ENCODE measurements at places on chromosomes 2 and 18.
A peak's percentile ranks its signal among the peaks of the same experiment; 100 is the strongest.

DNA sequence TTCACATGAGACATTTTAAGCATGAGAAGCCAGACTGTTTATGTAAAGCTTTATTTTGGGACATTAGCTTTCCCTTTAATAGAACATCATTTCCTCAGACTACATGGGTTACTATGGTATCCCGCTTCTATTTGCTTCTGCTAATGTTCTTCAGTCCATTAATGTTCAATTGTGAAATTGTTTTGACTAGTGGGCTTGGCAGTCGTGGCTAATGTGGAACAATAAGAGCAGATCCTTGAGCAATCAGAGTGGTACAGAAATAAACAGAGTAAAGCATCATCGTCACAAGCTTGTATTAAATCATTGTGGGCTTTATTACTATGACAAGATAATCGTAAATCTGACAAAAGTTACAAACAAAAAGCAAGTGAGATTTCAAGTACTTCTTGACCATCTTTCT, 60.2 kb downstream of the PDE1A start:
- DNase-seq, result no peak

- DNase-seq, result no peak
Measured at GRCh38 chr18:27711382-27711781, 465.5 kb downstream of the CDH2 start.

GRCh38 chr2:211439011-211439410, 882.6 kb downstream of the CPS1 start:
- no peak for DNase-seq

- no peak for DNase-seq
Measured at GRCh38 chr2:191025135-191025534, 11.2 kb upstream of the STAT1 start.

- DNase-seq, result no peak
Measured at GRCh38 chr2:71686781-71687180, 233.4 kb downstream of the DYSF start.

GRCh38 chr18:70059684-70060083, 112.0 kb upstream of the CD226 start:
- DNase-seq, result no peak

DNA sequence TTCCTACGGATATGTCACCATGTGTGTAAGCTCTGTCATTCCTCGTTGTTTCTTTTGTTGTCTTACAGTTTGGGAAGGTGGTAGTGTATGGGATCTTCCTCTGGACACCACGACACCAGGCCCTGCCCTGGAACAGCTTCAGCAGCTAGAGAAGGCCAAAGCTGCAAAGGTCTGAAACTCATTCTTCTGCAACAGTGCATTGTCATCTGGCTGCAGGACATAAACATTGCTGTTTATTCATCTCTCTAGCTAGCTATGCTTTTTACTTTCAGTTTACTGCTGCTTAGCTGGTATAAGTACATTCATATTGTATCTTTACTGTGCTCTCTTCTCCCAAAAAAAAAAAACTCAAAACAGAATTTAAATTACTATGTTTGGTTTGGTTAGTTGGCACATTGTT, 39.2 kb upstream of the KCNJ13 start:
- no peak for DNase-seq

DNA sequence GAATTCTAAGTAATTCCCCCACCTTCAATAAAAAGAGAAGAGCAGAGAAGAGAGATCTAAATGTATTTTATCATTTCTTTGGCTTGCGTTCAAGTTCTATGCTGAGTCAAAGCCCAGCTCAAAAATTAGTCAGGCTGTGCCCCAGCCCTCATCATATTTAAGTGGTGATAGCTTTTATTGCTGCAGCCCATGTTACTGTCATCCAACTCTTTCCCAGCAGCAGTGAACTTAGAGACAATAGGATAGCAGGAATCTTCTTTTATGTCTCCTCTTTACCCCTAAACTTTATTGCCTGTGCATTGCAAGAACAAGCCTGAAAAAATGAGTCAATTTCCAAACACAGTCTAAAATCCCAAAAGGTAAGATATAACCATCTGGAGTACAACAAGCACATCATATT, 1599.3 kb upstream of the PIK3C3 start:
- no peak for DNase-seq

GRCh38 chr2:240211598-240212424, 71.4 kb upstream of the OTOS start:
- DNase-seq, result no peak

DNA sequence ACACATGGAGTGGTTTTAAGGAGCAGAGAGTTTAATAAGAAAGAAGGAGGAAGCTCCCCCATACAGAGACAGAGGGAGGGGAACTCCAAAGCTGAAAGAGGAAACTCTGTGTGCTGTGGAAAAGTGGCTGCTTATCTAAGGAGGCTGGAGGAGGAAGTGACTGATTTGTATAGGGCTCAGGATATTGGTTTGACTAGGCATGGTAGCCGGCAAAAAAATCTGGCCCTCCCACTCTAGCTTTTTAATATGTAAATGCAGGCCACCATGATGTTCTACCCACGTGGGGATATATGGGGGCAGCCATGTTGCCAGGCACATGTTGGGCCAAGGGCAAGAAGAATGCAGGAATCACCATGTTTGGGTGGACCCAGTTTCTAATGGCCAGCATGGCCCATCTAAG, 64.3 kb downstream of the HNMT start:
- no peak for DNase-seq

- DNase-seq, result no peak
Measured at GRCh38 chr2:172953411-172953810, 122.2 kb upstream of the MAP3K20 start.

- DNase-seq, result no peak
Measured at GRCh38 chr18:45222180-45222579, 393.1 kb upstream of the SLC14A2 start.

DNA sequence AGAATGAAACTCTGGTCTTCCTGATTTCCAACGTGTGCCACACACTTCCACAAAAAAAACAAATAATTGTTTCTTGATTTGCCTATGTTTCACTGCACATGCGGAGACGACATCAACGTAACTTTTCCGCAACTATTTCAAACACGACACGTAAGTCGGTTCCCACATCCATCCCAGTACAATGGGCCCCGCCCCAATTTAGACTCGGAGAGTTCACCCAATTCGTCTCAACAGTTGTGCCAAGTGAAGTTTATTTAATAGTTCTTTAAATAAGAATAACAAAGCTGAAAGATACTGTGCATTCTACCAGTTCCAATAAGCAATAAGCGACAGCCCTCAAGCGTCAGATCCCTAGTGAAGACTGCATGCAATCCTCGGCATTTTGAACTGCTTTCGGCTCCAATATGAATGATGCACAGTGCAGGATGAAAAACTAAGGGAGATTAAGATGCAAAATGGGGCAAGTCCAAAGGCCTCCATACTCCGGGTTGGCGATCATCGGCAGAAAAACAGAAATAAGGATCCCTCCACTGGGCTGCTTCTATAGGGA, 664 bp downstream of the CCT4 start:
- no peak for DNase-seq

GRCh38 chr18:75977081-75977480, 518.0 kb downstream of the ZNF516 start:
- no peak for DNase-seq

DNA sequence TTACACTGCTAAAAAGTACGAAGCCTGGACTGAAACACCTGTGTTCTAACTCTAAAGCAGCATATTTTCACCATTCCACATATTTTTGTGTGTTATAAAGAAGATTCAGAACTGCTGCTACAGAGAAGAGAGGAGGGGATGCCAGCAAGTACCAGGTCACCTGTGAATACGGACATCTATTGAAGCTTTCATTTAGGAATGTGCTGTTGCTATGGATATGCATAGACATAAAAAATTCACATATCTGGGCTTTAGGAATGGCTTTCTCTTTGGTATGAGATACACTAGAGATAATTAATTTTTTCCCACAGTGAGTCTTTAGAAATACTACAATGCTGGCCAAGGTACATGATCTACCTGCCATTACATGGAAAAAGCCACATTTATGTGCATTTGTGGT, 238.5 kb downstream of the WDR7 start:
- no peak for DNase-seq

DNA sequence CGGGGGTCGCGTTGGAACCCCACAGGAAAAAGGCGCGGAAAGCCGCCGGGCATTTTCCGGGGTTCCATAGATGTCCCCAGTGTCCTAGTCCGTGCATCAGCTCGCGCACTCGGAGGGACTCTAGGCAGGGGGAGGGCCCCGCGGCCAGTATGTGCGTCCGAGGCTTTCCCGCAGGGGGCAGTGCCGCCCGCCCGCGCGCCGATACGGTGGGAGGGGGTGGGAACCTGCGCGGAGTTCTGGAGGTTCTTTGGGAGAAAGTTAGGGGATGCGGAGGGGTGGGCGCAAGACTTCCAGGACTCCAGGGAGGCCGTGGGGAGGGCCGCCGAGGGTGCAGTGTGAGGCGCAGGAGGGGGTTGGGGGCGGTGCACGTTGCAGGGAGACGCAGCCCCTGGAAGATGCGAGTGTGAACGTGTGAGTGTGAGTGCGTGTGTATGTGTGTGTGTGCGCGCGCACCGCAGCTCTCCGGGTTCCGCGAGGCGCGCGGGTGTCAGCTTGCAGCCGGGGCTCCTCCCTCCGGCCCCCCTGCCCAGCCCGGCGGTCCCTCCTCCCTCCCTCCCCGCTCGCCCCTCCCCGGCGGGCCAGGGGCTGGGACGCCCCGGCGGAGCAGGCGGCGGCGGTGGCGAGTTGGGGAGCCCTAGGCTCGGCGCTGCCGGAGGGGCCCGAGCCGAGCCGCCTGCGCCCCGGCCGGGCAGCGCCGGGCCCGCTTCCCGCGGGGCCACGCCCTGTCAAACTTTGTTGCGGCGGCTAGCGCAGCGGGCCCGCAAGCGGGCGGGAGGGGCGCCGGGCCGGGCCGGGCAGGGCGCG, at the start of gene TCF7L1:
Gene TCF7L1 (plus strand): TSS at position 559 of the 804 bp plus-strand sequence. CDS start 293 bp downstream, outside the sequence.
- DNase-seq, result peak; percentile 14

GRCh38 chr2:122754561-122754960, 999.1 kb downstream of the TSN start:
- no peak for DNase-seq

- DNase-seq, result no peak
Measured at GRCh38 chr2:109260886-109261700, 132.1 kb downstream of the SH3RF3 start.

DNA sequence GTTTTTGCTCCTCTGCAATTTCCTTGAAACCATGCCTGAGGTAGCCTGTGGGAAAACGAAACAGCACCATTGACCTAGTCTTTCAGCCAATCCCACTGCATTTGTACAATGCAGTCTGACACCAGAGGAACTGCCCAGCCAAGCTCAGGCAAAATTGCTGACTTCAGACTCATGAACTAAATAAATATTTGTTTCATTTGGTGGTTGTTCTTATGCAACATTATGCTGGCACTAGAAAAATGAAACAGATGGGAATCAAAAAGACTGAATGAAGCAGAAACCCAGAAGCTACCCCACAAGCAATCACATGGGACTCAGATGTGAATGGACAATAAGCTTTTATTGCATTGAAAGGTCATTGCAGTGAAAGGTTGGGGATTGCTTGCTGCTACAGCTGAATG, 1.7 kb downstream of the NAT8 start:
- no peak for DNase-seq

- DNase-seq, result no peak
Measured at GRCh38 chr2:237904831-237905599, 45.6 kb downstream of the RAMP1 start.

All from activated CD4-positive, alpha-beta T cell treated with anti-CD3 and anti-CD28 coated beads, Interleukin-2, amount 50 U/mL, for 1 hour (primary cell).